ENCODE measurements at places on chromosomes 2 and 18.

GRCh38 chr2:38875227-38875575 is 533 bp downstream of the DHX57 start:
- DNase-seq, result no peak

GRCh38 chr2:73975731-73976130 is 9.0 kb upstream of the TET3 start:
- no peak for DNase-seq

- no peak for DNase-seq
Observed at GRCh38 chr2:74864728-74865722, 31.1 kb downstream of the HK2 start.

GRCh38 chr2:177547122-177547521 is 154.5 kb downstream of the AGPS start:
- DNase-seq, result no peak

GRCh38 chr2:127134235-127134634 is 27.3 kb upstream of the BIN1 start:
- DNase-seq, result no peak

- DNase-seq, result no peak
Observed at GRCh38 chr2:44495035-44495434, 133.3 kb downstream of the CAMKMT start.

DNA sequence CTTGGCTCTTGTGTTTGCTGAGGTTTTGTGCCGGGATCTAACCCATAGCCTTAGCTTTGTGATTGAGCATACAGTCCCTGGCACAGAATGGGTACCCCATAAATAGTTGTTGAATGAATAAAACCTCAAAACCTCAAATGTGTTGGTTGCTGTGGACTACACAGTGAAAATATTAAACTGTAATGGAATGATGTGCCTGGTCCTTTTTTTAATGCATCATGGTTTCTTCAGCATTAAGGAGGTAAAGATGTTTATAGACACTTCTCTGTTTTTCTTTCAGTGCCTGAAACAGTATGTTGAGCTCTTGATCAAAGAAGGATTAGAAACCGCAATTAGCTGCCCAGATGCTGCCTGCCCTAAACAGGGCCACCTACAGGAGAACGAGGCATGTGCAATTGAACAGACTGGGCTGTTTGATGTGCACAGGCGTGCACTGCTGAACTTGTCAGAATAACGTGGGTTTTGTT is 97.0 kb downstream of the RNF144A start:
- no peak for DNase-seq

DNA sequence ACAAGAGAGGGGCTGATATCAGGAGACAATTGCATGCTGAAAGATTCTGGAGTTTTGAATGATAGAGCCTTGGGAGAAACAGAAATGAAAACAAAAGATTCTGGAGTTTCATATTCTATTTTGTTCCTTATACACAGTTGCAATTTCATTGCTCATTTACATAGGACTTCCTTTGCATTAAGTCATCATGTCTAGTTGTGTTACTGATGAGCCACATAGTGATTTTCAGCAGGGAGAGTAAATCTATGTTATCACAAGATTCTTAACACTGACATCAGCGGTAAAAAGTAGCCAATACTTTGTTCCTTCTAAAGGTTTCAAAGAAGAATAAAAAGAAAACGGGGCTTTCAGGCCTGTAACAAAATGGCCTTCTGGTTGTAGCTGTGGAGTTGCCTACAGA is 7.1 kb downstream of the ADAM17 start:
- no peak for DNase-seq

DNA sequence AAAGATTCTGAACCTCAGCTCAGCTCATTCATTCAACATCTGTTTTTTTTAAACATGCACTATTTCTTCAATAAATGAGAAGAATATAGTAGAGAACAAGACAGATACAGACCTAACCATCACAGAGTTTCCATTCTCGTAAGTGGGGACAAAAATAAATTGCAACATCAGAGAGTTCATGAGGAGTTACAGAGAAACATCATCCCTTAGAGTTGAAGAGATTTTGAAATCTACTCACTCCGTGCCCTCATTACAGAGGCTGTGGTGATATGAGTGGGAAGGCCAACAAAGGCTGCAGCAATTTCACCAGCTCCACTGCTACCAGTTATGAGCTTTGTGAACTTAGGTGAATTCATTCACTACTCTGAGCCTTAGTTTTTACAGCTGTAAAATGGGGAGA is 399.3 kb downstream of the BCL11A start:
- DNase-seq, result no peak

GRCh38 chr18:31920277-31920676 is 22.7 kb downstream of the TRAPPC8 start:
- DNase-seq, result no peak

GRCh38 chr2:15984368-15985255 is 44.3 kb downstream of the MYCN start:
- DNase-seq, result no peak

DNA sequence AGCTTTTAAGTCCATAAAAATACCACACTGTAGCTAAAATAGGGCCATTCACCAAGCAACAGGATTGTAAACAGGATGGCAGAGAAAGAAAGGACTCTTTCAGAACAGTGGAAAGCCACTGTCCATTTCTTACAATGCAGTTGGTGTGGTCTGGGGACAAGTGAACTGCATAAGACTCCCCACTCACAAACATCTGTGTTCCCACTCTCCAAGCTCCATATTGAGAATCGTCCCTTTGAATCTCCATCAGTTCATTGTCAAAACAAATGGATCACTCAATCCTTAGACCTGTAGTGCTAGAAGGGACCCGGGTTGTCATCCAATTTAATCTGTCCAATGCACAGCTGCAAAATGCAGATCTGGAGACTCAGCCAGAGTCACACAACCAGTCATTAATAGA is 347.4 kb upstream of the KLHL29 start:
- DNase-seq, result no peak

DNA sequence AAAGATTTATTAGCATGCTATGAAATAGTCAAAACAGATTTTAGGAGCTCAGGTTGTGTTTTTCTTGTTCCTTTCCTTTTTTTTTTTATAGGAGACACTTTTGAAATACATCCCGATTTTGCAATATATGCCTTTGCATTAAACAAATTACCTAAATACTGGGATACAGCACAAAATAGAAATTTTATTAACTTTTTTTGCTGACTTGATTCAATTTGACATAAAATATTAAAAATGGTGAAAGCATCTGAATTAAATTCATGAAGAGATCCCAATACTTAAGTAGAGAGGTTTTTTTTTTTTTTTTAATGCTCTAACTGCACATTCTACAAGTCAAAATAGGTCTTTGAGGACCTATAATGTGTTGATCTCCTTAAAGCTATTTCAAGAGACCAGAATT is 939.5 kb upstream of the CHAC2 start:
- DNase-seq, result no peak

DNA sequence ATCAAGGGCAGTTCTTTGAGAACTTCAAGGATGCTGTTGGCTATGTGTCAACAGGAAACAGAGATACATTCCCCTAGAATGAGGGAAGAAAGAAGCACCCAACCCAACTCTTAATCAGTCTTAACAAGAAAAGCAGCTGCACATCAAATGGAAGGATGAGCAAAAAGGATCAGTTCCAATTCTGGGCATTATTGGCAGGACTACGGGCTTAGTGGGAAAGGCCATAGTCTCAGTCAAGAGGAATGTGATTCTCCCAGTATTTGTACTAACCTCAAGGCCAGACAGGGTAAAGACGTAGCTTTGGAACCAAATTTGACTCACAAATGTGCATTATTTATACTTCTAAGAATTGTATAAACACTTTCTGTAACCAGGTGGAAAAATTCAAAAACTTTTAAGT is 18.2 kb downstream of the BMP10 start:
- no peak for DNase-seq

GRCh38 chr18:4146797-4147196 is 308.3 kb downstream of the DLGAP1 start:
- DNase-seq, result no peak

GRCh38 chr2:233650981-233651380 is 14.7 kb downstream of the UGT1A10 start:
- DNase-seq, result no peak

DNA sequence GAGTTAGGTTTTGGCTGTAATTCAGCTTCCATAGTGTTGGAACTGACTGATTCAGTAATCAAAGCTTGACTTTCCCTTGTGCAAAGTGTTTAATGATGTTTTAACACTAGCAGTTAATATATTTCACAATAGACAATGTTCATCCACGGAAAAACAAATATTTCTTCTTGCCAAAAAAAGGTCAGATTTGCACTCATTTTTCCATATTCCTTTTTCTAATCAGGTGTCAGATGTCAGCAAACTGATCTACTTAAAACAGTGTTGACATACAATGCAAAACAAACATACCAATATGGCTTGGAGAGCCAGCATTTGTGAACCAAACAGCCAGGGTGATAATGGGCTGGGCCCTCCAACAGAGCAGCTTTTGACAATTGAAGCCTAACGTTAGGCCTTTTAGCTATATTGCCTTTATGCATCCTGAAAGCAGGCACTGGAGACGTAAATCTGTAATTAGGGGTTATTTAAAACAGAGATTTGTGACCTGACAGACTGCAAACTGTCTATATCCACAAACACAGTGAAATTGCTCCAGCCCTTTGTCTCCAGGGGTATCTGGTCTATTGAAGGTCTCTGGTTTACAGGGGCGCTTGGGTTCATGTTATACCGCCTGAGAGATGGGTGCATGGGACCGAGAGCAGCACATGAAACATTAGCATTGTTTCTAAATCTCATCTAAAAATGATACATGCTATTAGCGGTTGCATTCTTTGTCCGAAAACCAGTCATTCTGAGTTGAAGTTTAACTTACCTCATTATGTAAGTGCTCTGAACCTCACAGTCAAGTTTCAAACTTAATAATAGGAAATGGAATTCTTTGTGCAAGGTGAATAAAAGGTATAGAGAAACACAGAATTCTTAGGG is 7.1 kb upstream of the CDCA7 start:
- no peak for DNase-seq

GRCh38 chr2:105397953-105398335 is 907 bp downstream of the FHL2 start:
- DNase-seq, result no peak

DNA sequence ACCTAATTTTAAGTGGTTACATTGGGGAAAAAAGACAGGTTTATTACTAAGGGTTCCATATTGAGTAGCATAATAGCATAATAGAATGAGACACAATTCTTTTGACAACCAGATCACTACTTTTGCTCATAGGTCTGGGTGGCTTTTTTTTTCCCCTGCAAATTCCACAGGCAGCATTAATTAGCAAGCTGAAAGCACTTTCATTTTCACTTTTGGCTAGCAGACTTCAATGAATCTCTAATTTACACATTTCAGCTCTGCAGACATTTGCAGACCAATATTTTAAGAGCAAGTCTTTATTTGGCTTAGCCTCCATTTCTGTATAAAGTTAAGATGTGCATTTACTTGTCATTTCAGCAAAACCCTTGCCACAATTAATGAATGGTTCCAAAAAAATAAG is 185.5 kb downstream of the NOL4 start:
- DNase-seq, result no peak

DNA sequence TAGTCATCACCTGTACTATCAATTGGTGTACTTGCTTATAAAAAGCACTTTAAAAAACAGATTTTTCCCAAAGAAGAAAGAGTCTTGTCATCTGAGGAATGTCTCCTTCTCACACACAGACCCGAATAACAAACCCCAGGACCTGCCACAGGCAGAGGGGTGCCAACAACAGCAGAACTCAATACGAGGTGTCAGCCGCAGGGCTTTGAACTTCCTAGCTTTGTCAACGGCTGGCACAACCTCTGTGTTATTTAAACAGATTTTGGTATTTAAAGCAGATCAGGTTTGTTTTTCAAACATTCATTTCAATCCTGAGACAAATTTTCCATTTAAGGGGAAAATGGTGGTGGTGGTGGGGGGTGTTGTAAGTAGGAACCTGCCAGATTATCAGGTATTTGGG is 138.4 kb upstream of the RIOK3 start:
- DNase-seq, result no peak

- no peak for DNase-seq
Observed at GRCh38 chr2:2926858-2927175, 450.8 kb downstream of the EIPR1 start.

- DNase-seq, result peak; percentile 47
Observed at GRCh38 chr2:17538844-17539554, 1.5 kb upstream of the VSNL1 start.

GRCh38 chr18:60894254-60894945 is 438.8 kb upstream of the CDH20 start:
- DNase-seq, result no peak

- no peak for DNase-seq
Observed at GRCh38 chr2:173831312-173832229, 133.6 kb downstream of the SP3 start.

DNA sequence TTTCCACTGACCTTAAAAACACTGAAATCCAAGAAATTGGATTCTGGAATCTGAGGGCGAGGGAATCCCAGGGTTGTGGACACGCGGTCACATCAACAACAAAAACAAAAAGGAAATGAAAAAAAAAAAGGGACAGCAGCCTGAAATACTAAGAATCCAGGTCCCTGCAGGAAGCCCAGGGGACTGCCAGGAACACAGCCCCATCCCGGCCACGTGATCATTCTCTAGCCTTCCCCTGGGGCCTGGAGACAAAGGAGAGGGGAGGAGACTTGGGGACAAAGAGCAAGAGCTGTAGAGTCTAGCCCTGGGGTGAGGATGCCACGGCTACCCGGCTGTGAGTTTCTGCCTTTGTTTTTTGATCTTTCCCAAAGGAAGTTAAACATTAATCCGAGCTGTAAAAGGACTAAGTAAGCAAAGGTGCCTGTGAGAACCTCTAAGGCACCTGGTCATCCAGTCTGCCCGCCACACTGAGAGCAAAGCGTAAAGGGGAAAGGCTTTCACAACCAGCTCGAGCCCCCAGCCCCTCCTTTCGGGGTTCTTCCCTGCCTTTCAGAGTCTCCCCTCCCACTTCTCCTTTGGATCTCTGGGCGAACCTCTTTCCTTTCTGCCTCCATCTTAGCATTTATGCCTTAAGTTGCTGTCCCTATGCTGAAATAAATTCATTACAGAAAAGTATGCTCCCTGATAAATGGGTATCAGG is 57.9 kb upstream of the MSH2 start:
- DNase-seq, result no peak

DNA sequence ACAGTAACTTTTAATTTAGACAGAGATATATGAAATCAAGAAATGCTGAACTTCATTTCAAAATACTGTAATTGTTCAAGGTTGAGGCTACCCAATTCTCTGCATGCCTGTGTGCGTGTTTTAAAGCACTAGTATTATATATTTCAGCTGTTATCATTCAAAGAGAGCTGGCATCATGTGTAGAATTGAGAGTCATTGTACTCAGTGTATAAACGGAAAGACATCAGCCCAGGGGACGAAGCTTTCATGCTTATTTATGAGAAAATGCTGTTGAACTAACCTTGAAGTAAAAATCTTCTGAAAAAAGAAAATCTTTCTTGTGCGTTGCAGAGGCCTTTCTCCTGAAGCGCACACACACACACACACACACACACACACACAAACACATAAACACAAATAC is 48.4 kb downstream of the MYCN start:
- no peak for DNase-seq

GRCh38 chr2:38371235-38371634 is 5.8 kb downstream of the ATL2 start:
- no peak for DNase-seq

GRCh38 chr2:143124445-143124844 is 4.8 kb upstream of the ARHGAP15 start:
- no peak for DNase-seq
